ENCODE measurements at places on chromosomes 6 and 20.
A peak's percentile ranks its signal among the peaks of the same experiment; 100 is the strongest.

- peak; percentile 39 for DNase-seq
These were observed 1.3 kb downstream of the VEGFA start for GRCh38 chr6:43771210-43771857.

DNA sequence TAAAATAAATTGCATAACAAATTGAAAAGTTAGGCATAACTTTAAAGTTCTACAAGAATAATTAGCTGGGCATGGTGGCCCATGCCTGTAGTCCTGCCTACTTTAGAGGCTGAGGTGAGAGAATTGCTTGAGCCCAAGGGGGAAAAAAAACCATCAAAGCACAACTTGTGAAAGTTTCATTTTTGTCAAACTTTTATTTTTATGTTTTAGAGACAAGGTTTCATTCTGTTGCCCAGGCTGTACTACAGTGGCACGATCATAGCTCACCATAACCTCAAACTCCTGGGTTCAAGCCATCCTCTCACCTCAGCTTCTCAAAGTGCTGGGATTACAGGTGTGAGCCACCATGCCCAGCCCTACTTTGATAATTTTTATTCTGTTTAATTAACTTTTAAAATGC lies 14.2 kb downstream of the KATNA1 start:
- no peak for DNase-seq

DNA sequence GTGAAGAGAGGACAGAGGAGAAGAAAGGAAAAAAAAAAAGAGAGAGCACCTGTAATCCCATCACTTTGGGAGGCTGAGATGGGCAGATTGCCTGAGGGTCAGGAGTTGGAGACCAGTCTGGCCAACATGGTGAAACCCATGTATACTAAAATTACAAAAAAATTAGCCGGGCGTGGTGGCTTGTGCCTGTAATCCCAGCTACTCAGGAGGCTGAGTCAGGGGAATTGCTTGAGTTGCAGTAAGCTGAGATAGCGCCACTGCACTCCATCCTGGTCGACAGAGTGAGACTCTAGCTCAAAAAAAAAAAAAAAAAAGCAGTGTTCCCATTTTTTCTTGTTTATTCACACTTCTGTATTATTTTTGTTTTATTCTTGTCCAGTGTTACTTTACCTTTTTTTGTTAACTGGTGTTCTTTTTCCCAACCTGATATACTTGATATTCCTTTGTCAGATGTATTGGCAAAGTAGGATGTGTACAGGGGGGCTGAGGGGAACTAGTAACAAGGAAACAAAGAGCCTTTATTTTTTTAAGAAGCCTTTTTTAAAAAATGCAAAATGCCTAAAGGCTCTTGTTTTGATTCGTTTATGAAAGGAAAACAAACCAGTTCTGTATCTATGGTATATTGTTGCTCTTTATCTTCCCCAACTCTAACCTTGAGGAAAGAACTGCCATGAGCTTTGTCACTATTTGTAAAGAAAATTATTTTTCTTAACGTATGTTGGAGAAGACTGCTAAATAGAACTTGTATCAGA lies 22.3 kb downstream of the COL19A1 start:
- DNase-seq, result no peak

DNA sequence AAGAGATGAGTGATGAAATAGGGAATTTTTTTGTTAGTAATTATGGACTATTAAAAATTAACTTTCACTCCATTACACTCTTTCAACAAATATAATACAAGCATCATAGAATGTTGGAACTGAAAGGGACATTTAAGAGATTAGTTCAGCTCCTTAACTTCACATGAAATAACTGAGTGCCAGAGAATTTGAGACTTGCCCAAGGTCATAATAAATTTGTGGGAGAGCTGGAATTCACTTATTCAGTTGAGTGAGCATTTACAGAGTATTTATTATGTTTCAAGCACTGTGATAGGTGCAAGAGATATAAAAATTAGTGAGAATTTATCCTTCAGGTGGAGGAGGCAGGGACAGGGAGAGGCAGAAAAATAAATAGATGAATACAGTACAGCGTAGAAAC lies 154.6 kb downstream of the KCNQ5 start:
- no peak for DNase-seq

- DNase-seq, result no peak
These were observed 134.3 kb downstream of the ANKRD60 start for GRCh38 chr20:58094160-58094559.

DNA sequence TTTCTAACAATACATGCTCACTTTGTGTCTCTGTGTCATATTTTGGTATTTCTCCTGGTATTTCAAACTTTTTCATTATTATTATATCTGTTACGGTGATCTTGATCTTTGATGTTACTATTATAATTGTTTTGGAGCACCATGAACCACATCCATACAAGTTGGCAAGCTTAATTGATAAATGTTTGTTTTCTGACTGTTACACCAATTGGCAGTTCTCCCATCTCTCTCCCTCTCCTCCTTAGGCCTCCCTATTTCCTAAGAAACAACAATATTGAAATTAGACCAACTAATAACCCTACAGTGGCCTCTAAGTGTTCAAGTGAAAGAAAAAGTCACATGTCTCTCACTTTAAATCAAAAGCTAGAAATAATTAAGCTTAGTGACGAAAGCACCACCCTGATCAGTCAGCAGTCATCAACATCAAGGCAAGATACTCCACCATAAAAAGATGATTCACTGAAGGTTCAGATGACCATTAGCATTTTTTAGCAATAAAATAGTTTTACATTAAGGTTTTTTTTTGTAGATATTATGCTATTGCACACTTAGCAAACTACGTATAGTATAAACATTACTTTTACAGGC lies 61.5 kb downstream of the IBTK start:
- DNase-seq, result no peak

DNA sequence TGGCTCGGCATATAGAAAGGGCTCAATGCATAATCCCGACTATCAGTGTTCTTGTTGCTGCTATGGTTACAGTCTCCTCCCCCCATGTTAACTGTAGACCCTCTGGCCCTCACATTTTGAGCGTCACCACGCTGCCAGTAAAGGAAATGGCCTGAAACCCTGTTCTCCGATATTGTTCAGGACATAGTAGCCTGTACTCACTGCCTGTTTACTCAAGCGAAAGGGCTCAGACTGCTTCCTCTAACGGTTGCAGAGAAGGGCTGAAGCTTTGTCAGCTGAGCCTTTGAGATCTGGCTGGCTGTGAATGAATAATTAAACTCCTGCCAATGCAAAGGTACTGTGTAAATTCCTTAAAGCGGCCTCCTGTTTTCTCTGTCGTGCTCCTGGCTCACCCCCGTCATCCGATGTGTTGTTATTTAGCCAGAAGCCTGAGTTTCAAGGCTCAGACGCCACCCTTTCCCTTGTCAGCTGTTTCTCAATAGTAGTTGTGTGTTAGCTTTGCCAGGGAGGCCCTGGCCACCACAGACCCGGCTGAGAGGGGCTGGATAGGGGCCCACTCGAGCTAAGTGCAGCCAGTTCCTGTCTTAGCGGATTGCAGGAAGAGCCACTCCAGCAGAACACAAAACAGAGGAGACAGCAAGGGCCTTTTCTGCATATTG lies 31.2 kb upstream of the RALGAPA2 start:
- DNase-seq, result peak; percentile 47

DNA sequence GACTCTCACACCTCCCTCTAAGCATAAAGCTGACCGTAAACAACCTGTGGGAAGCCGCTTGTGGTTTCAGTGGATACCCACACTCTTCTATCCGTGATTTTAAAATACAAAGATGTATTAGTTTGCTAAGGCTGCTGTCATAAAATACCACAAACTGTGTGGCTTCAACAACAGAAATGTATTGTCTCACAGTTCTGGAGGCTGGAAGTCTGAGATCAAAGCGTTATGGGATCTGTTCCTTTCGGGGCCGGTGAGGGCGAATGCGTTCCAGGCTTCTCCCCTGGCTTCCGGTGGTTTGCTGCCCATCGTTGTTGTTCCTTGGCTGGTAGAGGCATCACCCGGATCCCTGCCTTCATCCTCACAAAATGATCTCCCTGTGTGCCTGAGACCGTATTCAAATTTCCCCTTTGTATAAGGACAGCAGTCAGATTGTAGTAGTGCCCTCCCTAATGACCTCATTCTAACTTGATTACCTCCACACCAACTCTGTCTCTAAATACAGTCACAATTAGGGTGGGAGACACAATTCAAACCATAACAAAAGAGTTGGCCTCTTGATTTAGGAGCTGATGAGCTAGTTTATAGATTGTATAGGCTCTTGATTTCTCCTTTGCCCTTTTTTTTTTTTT lies 210.6 kb upstream of the SOX4 start:
- DNase-seq, result no peak
